ENCODE measurements at places on chromosomes 6 and 20. TPM values are rescaled to one million over a fixed set of nuclear protein-coding genes. Genes with fewer than 3 reads are reported as not detected.

- DNase-seq, result no peak
Measured at GRCh38 chr20:38985603-38986170, 23.5 kb downstream of the DHX35 start.

DNA sequence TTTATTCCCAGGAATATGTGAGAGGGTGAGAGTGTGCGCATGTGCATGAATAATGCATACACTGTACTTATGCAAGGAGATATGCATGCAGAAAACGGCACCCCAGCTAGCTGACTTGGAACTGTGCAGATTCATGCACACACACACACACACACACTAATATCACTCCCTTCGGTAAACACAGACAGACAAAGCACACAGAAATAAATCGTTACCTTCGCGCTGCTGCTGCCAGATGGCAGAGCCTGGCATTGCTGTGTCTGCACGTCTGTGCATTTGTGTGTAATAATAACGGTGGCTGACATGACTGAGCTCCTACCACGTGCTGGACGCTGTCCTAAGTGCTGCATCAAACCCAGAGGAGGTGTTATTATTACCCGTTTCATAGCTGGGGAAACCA is 36.8 kb downstream of the PREX1 start:
- DNase-seq, result no peak

DNA sequence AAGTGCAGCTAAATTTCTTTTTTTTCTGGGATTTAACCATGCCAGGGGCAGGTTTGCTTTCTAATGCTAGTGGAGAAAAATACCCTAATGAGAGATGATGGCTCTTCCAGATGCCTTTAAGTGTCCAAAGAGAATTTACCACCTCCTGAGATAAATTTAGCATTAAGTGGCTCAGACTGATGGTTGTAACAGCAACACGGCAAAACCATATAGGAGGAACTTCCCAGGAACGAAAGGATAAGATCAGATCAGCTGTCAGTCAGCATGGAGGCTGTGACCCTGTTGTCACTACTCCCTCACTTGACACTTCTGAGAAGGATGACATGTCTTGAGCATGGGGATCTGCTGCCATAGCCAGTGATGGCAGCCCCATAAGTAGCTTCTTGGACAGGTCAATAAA is 860.0 kb downstream of the QKI start:
- no peak for DNase-seq

The RAET1G gene
- total RNA-seq, result 0.35 TPM
